Caki2 (cell line): ENCODE measurements at places on chromosomes 4 and X. TPM values are rescaled to one million over a fixed set of nuclear protein-coding genes. Genes with fewer than 3 reads are reported as not detected.

- DNase-seq: peak; percentile 51
These were observed 19.2 kb upstream of the WFS1 start for GRCh38 chr4:6250235-6250983.

DNA sequence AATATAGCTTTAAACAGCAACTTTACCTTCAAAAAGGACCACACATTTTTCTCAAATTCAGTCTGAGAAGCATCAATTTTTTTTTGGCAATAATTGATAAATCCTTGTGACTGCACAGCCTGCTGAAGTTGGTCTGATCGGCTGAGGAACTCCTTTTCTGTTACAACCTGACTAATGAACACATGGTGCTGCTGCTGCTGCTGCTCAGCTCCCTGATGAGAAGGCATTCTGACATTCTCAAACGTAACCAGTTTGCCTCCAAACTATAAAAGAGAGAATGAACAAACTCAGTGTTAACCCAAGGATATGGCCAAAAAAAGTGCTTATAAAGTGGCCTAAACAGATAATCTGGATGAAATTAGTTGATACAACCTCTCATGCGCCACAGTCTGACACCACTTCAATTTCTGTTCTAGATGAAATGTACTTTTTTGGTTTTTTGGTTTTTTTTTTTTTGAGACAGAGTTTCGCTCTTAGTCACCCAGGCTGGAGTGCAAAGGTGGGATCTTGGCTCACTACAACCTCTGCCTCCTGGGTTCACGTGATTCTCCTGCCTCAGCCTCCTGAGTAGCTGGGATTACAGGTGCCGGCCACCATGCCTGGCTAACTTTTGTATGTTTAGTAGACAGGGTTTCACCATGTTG lies 26.5 kb downstream of the SEC31A start:
- no peak for DNase-seq

GRCh38 chrX:49659771-49660170 lies 36.0 kb downstream of the PAGE1 start:
- DNase-seq: no peak

GRCh38 chr4:107801766-107802211 lies 22.9 kb upstream of the SGMS2 start:
- peak; percentile 16 for DNase-seq

DNA sequence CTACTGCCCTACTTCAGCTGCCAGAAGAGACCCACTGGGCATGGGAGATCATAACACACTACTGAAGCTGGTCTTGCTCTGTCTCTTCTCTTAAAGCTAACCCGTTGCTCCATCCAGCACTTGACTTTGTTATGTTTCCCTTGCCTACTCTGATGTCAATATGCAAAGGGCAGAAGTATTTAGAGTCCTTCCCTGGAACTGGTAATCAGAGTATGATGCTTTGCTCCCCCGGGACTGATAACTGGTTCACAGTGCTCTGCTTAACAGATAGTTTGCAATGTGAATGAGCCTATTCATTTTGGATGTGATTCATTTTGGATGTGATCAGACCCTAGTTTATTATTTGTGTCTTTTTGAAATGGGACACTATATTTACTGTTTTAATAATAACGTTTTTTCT lies 12.3 kb upstream of the UCP1 start:
- DNase-seq: no peak

- DNase-seq: no peak
These were observed 186.6 kb upstream of the GNPDA2 start for GRCh38 chr4:44912980-44913379.

The TEX13D gene
- not detected in 2 replicates for total RNA-seq

GRCh38 chrX:7262551-7262950 lies 114.6 kb upstream of the PUDP start:
- no peak for DNase-seq

The MAGEA2 gene
- not detected in 2 replicates for total RNA-seq

DNA sequence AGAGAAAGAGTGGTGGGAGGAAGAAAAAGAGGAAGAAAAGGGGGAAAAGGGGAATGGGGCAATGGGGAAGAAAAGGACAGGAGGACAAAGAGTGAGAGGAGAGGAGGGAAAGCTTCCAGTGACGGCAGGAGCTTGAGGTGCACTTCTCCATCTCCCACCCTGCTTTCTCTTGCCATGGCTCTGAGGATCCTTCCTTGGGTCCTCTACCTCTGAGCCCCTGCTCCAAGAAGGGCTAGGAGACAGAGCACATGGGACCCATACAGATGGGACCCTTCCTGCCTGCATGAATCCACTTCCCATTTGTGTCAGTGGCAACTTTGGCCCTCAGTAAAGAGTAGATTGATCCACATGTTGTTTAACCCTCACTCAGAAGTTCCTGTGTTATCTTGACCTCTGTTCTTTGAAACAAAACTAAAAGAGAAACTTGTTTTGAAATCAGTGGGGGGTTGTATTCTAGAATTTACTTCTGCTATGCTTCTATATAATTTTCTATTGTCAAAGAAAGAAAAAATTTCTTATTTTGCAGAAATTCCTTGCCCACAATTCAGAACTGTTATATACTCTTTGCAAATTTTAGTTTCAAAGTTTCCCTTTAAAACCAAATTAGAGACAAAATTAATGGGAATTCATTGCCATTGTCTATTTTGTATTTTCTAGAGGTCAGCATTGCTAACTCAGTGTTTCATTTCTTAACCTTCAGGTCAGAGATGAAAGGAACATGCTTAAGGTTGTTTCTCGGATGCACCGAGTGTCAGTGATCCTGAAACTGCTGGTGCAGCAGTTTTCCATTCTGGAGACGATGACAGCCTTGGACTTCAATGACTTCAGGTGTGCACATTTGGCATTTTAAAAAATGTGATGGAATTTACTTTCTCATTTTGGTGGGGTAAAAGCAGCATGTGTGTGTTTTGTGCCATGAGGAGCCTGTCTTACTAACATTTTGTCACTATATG lies 5.0 kb downstream of the TDO2 start:
- DNase-seq: no peak

DNA sequence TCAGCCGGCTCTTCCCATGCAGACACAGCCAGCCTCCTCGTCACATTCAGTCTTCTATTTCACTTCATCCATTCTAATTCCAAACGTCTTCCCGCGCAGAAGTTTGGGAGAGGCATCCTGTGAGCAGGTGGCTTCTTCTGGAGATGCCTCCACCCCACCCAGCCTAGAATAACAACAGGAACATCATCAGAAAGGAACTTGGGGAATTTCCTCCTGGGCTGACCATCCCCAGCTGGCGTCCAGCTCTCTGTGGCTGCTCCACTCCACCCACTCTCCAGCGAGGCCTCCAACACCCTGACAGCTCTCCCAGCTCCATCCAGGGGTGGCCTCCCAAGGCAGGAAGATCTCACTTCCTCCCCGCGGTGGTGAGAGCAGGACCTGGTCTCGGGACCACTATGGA lies 5.5 kb upstream of the C4orf50 start:
- no peak for DNase-seq

- DNase-seq: no peak
These were observed 57.5 kb downstream of the PARM1 start for GRCh38 chr4:74990276-74990875.

DNA sequence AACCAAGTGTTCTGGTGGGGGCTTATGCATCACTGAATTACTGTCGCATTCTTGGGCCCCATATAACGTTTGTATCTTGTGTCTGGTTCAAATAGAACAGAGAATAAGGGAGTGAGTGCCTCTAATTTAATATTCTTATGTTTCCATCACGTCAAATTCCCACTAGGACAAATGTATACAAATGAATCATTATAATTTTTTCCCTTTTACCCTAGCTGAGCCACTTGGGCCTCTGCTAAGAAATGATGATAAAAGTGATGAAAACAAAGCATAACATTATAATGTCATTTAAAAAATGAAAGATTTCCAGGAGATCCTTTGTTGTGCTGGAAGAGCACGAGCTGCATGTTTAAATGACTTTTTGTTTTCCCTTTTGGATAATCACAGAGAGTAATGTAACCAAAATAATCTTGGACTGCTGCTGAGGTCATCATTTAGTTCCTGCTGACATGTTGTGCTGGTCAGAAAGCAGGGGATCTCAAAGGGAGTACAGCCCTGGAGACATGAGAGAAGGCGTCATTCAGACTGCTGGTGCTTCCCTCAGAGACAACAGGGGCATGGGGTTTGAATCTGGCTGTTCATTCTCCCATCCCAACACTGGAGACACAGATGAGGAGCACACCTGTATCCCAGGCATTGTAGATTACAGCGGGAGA lies 105.1 kb upstream of the SCOC start:
- DNase-seq: no peak

GRCh38 chr4:82125787-82126297 lies 247.9 kb downstream of the HNRNPD start:
- no peak for DNase-seq
